Activated CD8-positive, alpha-beta T cell treated with anti-CD3 and anti-CD28 coated beads for 36 hours (primary cell): ENCODE measurements at places on chromosomes 2 and 18. TPM values are rescaled to one million over a fixed set of nuclear protein-coding genes. Genes with fewer than 3 reads are reported as not detected.

The C2orf76 gene
- total RNA-seq, result 9.6 TPM

The NPHP1 gene
- total RNA-seq, result 1.3 TPM

The RIT2 gene
- not detected for total RNA-seq

The REG1B gene
- total RNA-seq, result not detected

The PIEZO2 gene
- not detected for total RNA-seq

The EMILIN2 gene
- 19.4 TPM for total RNA-seq

The NEU2 gene
- not detected for total RNA-seq

The CD302 gene
- 0.43 TPM for total RNA-seq

The FAM117B gene
- 17.2 TPM for total RNA-seq

The CLEC4F gene
- not detected for total RNA-seq

The LOXHD1 gene
- 0.11 TPM for total RNA-seq

The OXER1 gene
- total RNA-seq, result 0.40 TPM

The MEP1B gene
- not detected for total RNA-seq

The SPEG gene
- total RNA-seq, result 2.3 TPM

The SPIRE1 gene
- 2.8 TPM for total RNA-seq

The SLC16A14 gene
- 2.3 TPM for total RNA-seq

The RNF125 gene
- total RNA-seq, result 19.1 TPM

The LNPK gene
- 41.9 TPM for total RNA-seq

The NEURL3 gene
- not detected for total RNA-seq

The VWC2L gene
- not detected for total RNA-seq

The PCARE gene
- total RNA-seq, result not detected

The ANKRD36B gene
- total RNA-seq, result 31.3 TPM

The ELOA2 gene
- total RNA-seq, result not detected

The SMYD1 gene
- total RNA-seq, result not detected

The MATN3 gene
- not detected for total RNA-seq

The G6PC2 gene
- total RNA-seq, result not detected

The LYPD6B gene
- total RNA-seq, result not detected

The GCG gene
- not detected for total RNA-seq

The MTLN gene
- total RNA-seq, result 80.2 TPM

The SPP2 gene
- not detected for total RNA-seq

The TMEM247 gene
- not detected for total RNA-seq

The UGT1A1 gene
- total RNA-seq, result not detected

The LDLRAD4 gene
- total RNA-seq, result 38.5 TPM

The GALM gene
- 40.6 TPM for total RNA-seq

The CKAP2L gene
- total RNA-seq, result 24.5 TPM

The DBI gene
- 143 TPM for total RNA-seq

The GPAT2 gene
- total RNA-seq, result 9.7 TPM

The AQP12B gene
- not detected for total RNA-seq

The LAMA3 gene
- not detected for total RNA-seq

The SERPINB2 gene
- not detected for total RNA-seq

The PLGLB2 gene
- total RNA-seq, result not detected

The ASTL gene
- total RNA-seq, result 2.7 TPM

The ST6GAL2 gene
- not detected for total RNA-seq

The PDE11A gene
- total RNA-seq, result not detected

The MAL gene
- total RNA-seq, result 54.0 TPM

The TNFAIP6 gene
- total RNA-seq, result not detected

The ONECUT2 gene
- not detected for total RNA-seq

The UGT1A9 gene
- not detected for total RNA-seq

The RSAD2 gene
- total RNA-seq, result 2.8 TPM

The ECEL1 gene
- 0.56 TPM for total RNA-seq

The LYG1 gene
- 0.81 TPM for total RNA-seq

The SOX11 gene
- not detected for total RNA-seq

The LRP2 gene
- total RNA-seq, result 1.8 TPM

The CSRNP3 gene
- total RNA-seq, result not detected

The ELMOD3 gene
- 11.8 TPM for total RNA-seq

The CCDC74A gene
- 10.2 TPM for total RNA-seq

The ABHD1 gene
- 0.50 TPM for total RNA-seq

The LYPD6 gene
- total RNA-seq, result not detected

The PDCD1 gene
- 19.4 TPM for total RNA-seq

The ZNF638 gene
- 81.1 TPM for total RNA-seq
